ENCODE measurements at places on chromosomes 1 and 21.
A peak's percentile ranks its signal among the peaks of the same experiment; 100 is the strongest.

DNA sequence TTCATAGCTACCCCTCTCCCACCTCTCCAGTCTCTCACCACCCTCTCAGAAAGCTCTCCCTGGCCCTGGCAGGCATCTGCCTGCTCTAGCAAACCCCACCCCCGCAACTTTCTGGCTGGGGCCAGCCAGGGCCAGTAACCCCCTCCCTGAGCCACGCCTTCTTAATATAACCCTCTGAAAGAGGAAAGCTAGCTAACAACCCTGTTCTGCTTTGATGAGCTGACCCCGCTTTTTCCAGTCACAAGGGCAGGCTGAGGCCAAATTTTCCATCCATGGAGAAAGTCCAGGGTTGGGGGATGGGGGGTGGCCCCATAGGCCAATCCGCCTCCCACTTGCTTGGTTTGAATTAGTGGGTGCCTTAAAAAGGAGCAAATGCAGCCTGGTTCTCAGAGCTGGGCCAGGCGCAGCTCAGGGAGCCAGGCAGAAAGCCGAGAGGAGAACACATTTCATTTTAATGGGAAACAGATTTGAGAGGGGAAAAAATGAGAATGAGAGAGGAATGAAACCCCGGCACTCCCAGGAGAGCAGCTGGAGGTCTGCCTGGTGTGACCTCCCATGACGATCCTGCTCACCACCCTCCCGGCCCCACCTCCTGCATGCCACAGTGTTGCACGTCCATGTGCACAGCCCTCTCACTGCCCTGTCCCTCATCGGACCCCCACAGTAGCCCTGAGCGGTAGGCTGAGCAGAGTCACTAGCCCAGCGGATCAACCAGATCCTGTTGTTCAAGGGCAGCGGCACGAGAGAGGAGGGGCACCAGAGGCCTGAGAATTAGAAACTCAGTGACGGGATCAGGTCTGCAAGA lies 62.3 kb downstream of the OPTC start:
- DNase-seq = peak; percentile 91

GRCh38 chr1:7508934-7509519 lies 262.1 kb upstream of the VAMP3 start:
- no peak for DNase-seq

DNA sequence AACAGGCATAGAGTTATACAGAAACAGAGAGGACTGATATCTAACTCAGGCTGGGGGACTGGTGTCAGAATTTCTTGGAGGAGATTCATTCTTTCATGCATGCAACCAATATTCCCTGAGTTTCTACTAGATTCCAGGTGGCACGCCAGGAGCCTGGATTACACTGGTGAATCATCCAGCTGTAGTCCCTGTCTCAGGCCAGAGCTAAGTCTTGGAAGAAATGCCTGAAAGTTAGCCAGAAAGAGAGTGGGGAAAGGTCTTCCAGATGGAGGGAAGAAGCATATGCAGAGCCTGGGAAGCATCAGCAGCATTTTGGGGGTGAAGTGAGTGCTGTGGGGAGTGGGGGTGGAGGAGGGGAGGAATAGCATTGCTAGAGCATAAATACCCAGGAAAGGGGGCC lies 239.1 kb downstream of the OMA1 start:
- DNase-seq = no peak

GRCh38 chr1:64956010-64956640 lies 10.2 kb downstream of the JAK1 start:
- DNase-seq = no peak

DNA sequence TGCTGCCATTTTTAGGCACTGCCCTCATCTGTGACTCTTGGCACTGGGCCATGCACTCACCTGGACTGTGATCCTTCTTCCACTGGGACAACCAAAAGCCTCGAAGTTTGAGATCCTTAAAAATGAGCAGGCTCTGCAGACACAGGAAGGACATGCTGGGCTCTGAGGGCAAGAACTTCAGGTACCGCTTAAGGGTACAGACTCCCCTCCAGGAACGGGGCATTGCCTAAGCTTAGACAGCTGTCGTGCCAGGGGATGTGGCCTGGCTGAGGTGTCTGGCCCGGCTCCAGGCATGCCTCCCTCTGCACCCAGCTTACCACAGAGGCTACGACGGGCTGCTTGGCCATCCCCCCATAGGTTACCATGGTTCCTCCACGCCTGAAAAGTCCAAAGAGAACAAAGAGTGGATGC lies 14.2 kb upstream of the SRSF4 start:
- DNase-seq = no peak

- no peak for DNase-seq
These were observed 13.3 kb downstream of the C1orf162 start for GRCh38 chr1:111487133-111487532.
